Peyer's patch (tissue), 4 donors: ENCODE measurements at places on chromosomes 1 and 21.

DNA sequence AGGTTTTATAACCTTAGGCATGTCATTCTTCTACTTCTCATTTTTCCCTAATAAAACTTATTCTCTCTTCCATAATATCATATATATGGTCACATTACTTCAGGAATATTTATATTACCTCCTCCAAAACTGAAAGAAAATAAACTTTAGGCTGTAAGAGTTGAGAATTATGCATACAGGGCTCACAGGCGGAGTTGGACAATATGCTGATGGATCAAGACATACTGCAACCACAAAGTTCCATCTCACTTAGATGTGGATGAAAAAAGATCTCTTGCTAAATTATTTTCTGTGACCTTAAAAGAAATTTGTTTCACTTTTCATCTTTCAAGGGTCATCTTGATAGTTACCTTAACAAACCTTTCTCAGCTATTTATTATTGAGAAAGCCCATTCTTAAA lies 152.6 kb upstream of the PDE4B start:
- no peak for DNase-seq

GRCh38 chr1:19569786-19570185 lies 74.3 kb upstream of the NBL1 start:
- DNase-seq: no peak

GRCh38 chr21:26954662-26955121 lies 12.2 kb downstream of the ADAMTS5 start:
- DNase-seq: no peak

- DNase-seq: no peak
Measured at GRCh38 chr1:12518931-12519692, 98.9 kb downstream of the DHRS3 start.

- no peak for DNase-seq
Measured at GRCh38 chr1:88746916-88747315, 62.8 kb downstream of the PKN2 start.

DNA sequence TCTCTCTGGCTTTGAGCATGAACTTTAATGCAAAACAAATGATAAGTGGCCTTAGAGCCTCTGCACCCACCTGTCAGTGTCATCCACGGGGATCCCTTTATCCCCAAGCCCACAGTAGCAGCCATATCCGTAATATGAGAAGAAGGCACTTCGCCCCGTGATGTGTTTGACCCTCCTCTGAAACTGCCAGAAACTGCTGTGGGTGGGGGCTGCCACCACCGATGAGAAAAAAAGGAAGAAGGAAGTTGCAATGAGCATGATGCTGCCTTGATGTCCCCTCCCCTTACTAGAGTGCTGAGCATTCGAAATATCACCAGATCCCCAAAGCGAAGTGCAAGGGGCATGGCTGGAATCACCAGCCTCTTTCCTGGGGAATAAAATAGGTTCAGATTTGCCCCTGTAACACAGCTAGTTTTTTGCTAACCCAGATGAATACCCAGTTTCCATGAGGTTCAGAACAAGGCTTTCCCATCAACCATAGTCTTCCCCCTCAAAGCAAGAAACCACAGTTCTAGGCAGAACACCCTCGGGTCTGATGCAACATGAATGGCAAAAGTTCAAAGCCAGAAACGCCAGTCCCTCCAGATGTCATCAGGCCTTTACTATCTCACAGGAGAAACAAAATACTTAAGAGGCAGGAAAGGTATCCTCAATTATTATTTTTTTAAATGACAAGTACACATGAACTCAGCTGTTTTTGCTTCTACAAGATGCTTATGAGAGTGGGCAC lies 10.8 kb upstream of the UBXN10 start:
- no peak for DNase-seq

DNA sequence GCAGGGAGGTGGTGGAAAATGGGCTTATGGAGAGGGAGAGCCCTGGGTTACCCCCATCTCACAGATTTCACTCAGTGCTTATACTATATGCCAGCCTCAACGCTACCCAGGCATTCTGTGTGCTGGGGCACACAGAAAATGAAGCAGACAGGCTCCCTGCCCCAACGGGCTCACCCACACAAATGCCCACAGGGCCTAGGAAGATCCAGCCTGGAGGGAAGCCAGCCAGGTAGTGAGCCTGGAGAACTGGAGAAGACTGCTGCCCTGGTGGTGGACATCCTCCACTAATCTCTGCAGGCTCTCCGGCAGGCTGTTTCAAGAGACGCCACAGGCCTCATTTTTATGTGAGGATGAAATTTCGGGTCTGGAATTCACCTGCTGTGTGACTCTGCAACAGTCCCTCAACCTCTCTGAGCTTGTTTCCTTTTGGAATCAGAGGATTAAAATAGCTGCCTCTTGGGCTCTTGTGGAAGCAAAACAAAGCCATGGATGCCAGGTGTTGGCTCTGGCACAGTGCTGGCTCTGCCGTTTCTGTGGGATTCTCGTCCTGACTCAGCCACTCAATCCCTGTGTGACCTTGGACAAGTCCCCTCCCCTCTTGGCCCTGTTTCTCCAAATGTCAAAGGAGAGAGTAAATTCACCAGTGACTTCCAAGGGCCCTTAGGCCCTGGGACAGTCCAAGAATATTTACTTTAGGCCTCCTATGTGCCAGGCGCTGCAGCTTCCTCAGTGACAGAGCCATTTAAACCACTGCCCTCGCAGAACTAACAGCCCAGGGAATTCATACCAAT lies 3.6 kb downstream of the PAQR7 start:
- DNase-seq: peak; percentile 45

GRCh38 chr1:117650840-117651568 lies 45.2 kb downstream of the TENT5C start:
- no peak for DNase-seq

GRCh38 chr21:44748621-44749020 lies 37.2 kb upstream of the TSPEAR start:
- DNase-seq: no peak

DNA sequence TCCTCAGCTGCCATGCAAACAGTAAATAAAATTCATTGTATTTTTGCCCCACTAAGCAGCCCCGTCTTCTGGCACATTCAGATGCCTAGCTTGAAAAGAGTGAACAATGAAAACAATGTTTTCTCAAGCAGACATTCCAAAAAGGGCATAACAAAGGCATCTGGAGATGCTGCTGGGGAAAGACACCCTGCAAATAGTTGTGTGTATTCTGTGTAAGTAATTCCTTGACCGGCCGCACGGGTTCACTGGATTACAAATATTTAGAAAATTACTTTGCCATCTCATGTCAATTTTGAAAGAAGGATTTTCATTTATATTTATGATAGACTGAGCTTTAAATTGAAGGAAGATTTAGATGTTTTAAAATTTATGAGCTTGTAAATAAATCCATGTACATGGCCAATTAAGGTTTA lies 142.2 kb downstream of the SLC45A1 start:
- DNase-seq: no peak

DNA sequence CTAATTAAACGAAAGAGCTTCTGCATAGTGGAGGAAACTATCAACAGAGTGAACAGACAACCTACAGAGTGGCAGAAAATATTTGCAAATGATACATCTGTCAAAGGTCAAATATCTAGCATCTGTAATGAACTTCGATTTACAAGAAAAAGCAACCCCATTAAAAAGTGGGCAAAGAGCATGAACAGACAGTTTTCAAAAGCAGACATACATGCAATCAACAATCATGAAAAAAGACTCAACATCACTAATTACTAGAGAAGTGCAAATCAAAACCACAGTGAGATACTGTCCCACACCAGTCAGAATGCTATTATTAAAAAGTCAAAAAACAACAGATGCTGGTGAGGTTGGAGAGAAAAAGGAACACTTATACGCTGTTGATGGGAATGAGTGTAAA lies 103.2 kb downstream of the MAGI3 start:
- DNase-seq: no peak

- no peak for DNase-seq
Measured at GRCh38 chr1:92567211-92567868, 80.6 kb upstream of the GFI1 start.

DNA sequence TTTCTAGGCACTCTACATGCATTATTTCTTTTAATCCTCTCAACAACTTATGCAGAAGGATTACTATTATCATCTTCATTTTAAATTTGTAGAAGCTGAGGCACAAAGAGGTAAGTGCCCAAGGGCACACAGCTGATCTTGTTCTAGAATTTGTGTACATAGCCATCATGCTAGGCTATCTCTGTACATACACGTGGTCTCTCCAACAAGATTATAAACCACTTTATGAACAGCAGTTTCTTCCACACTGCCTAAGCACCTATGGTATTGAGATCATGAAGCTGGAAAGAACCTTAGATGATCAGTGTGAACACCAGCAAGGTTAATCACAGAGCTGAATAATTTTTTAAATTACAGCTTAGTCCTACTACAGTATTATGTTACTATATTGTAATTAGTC lies 28.9 kb downstream of the UCHL5 start:
- no peak for DNase-seq

- no peak for DNase-seq
Measured at GRCh38 chr1:32341971-32342370, 5.9 kb upstream of the MARCKSL1 start.

GRCh38 chr1:24361811-24362210 lies 42.7 kb downstream of the GRHL3 start:
- no peak for DNase-seq

- no peak for DNase-seq
Measured at GRCh38 chr1:228360533-228361313, 45.9 kb downstream of the TRIM11 start.

DNA sequence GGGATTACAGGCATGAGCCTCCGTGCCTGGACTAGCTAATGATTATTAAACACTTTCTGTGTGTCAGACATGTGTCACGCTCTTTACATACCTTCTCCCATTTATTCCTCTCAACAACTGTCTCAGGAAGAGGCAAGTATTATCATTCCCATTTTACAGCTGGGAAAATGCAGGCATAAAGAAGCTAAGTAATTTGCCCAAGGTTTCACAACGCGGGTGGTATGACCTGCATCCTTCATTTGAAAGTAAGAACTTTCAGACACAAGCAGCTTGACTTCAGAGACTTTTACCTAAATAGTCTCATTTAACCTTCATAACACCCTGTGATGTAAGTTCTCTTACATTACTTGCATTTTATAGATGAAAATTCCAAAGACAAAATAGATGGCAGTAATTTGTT lies 1.0 kb upstream of the ZSCAN20 start:
- DNase-seq: no peak

- no peak for DNase-seq
Measured at GRCh38 chr1:90780981-90781380, 63.9 kb upstream of the BARHL2 start.

- no peak for DNase-seq
Measured at GRCh38 chr1:41423511-41424191, 60.8 kb downstream of the EDN2 start.

GRCh38 chr1:240230816-240231215 lies 139.1 kb downstream of the FMN2 start:
- DNase-seq: no peak

- no peak for DNase-seq
Measured at GRCh38 chr1:157844089-157844830, 2.7 kb upstream of the CD5L start.

GRCh38 chr21:34687745-34688144 lies 19.0 kb downstream of the CLIC6 start:
- DNase-seq: no peak

DNA sequence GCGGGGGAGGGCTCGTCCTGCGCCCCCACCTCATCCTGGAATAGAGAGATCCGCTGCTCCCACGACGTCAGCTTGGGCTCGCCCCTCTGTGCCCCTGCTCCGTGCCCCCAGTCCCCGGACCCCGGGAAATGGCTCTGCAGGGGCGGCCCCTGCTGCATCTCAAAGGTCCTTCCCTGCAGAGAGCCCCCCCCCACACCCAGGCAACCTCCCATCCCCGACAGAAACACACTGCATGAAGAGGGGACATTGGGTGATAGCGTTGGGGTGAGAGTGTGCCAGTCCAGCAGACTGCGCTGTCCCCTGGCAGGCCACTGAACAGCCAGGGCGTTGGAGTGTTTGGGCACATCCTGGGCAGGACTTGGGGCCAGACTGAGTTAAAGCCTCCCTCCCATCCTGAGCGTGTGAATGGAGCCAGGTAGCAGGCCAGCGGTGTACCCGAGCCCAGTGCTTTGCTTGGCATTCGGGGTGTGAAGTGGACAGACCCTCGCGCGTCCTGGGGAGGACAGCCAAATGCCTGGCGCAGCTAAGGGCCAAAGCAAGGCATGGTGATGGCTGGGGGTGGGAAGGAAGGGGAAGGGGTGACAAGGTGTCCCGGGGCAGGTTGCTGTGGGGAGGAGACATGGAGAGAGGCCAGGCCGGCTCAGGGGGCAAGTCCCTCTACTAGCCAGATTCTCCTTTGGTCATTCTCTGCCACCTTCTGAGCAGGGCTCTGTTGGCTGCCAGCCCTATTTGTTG lies 633 bp upstream of the ETNK2 start:
- DNase-seq: no peak

DNA sequence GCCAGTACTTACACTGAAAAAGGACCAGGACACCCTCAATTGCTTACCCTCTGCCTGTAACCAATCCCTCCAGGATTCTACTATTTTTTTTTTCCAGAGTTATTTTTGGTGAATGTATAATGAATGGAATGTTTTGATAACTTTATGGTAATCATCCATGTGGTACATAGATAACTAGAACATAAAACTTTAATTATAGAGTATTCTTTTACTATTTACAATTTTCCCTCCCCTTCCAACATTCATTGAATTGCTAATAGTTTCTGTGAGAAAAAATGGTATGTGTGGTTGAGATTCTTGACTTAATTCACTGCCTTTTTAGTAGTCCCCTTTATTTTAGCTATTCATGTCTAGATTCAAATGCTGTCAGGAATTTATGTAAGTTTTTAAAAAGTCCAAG lies 164.6 kb downstream of the CYYR1 start:
- no peak for DNase-seq

- no peak for DNase-seq
Measured at GRCh38 chr1:246160905-246161304, 346.2 kb downstream of the SMYD3 start.

GRCh38 chr1:52435211-52435610 lies 30.8 kb downstream of the PRPF38A start:
- DNase-seq: no peak

- DNase-seq: no peak
Measured at GRCh38 chr1:36802018-36802417, 232.3 kb downstream of the GRIK3 start.

DNA sequence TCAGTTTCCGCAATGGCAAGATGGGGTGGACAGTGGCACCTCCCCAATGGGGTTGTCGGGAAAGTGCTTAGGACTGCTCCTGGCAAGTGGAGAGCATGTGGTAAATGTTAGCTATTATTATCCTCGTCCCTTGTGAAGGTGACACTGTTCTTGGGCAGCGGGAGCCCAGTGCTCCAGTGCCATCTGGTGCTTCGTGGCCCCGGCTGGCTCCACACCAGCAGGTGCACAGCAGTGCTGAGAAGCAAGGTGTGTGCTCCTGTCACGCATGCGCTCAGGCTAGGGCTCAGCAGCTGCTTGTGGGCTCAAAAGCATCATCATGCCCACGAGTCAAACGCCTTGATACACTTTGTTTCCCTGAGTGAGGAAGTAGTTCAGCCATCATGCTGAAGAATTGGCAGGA lies 24.9 kb upstream of the KCNC4 start:
- DNase-seq: no peak

- DNase-seq: no peak
Measured at GRCh38 chr1:234836776-234837357, 226.9 kb upstream of the IRF2BP2 start.
